Activated T-helper 2 cell treated with anti-CD3 and anti-CD28 coated beads, Interferon-gamma antibody, Interleukin-2, Interleukin-4, amounts not matched to agents 10 μg/mL and 5 μg/mL and 100 μg/mL, durations not matched to agents 14 hours and 24 hours and 36 hours (primary cell): ENCODE measurements at places on chromosomes 7 and 10. TPM values are rescaled to one million over a fixed set of nuclear protein-coding genes. Genes with fewer than 3 reads are reported as not detected.

DNA sequence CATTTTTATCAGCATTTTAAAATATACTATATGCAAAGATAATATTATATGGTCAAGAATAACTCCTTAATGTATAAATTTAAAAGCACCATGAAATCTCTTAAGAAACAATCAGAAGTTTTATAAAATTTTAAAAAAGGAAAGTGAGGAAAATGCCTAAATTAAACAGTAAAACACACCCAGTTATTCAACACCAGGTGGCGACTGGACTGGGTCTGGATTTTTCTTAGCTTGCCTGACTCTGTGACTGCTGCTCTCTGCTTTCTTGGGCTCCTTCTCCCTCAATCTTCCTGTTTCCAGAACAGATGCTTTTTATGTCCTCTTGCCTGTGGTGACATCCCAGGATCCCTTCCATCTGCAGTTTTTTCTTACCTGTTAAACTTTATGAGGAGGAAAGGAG is 200.3 kb downstream of the BICC1 start:
- no peaks in the 10 kb centered on the region for H3K4me1 ChIP-seq
- H3K36me3 ChIP-seq: no peaks in the 10 kb centered on the region
- H3K4me3 ChIP-seq: no peak overlapping the region

CPA4 gene
- total RNA-seq: not detected in 2 replicates

- H3K27me3 ChIP-seq: no peaks in the 10 kb centered on the region
- H3K36me3 ChIP-seq: peaks cover 42% of the 10 kb centered on the region
- peaks cover 3% of the 10 kb centered on the region for H3K4me1 ChIP-seq
- DNase-seq: no peak
- H3K27ac ChIP-seq: no peak overlapping the region
Observed at GRCh38 chr7:2210551-2211258, 22.0 kb downstream of the MAD1L1 start.

- no peak for DNase-seq
- H3K27ac ChIP-seq: no peak overlapping the region
- H3K4me3 ChIP-seq: no peak overlapping the region
- H3K27me3 ChIP-seq: no peaks in the 10 kb centered on the region
- no peaks in the 10 kb centered on the region for H3K36me3 ChIP-seq
- H3K4me1 ChIP-seq: no peaks in the 10 kb centered on the region
Observed at GRCh38 chr7:10205696-10206095, 768.0 kb upstream of the PHF14 start.

DNA sequence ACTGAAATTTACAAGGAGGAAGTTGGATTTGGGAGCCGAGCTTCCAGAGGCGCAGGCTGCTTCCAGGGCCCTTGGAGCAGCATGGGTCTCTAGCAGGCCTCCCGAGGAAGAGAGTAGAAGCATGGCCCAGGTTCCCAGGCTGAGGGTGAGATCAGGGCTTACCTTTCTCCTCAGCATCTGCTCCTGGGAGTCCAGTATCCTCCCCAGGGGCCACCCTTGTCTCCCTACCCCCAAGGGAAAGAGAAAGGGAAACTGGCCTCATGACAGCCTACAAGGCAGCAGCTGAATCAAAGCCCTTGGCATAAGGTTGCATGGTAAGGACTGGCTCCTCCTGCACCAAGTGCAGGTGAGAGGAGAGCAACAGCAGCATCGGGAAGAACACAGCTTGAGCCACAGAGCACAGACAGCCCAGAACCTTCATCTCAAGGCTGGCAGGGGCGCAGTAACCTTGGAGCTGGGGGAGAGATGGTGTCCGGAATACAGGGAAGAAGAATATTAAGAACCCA is 114.5 kb downstream of the MARCHF5 start:
- DNase-seq: no peak
- H3K4me3 ChIP-seq: no peak overlapping the region
- H3K36me3 ChIP-seq: no peaks in the 10 kb centered on the region

DNA sequence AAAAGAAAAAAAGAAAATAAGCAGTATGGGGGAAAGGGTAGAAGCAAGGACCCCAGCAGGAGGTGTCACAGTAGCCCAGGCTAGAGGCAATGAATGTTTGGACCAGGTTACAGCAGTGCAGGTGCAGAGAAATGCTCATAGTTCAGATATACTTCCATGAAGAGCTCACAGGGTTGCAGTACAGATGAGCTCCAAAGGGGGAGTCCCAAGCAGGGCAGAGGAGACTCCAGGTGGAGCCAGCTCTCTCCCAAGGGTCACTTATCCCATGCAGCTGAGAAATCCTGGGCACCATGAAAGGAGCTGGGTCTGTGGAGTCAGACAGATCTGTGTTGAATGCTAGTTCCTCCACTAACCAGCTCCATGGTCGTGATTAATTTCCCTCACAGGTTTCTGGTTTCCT is 174.9 kb downstream of the C7orf25 start:
- H3K4me1 ChIP-seq: no peaks in the 10 kb centered on the region
- H3K27ac ChIP-seq: no peak overlapping the region
- no peaks in the 10 kb centered on the region for H3K27me3 ChIP-seq
- no peak for DNase-seq
- H3K36me3 ChIP-seq: no peaks in the 10 kb centered on the region

- no peaks in the 10 kb centered on the region for H3K27me3 ChIP-seq
- no peaks in the 10 kb centered on the region for H3K36me3 ChIP-seq
- H3K4me1 ChIP-seq: no peaks in the 10 kb centered on the region
Observed at GRCh38 chr7:126718419-126718818, 534.3 kb downstream of the GRM8 start.

CWF19L1 gene
- 41.4 and 44.7 TPM in 2 replicates for total RNA-seq

AP5Z1 gene
- 41.5 and 45.9 TPM in 2 replicates for total RNA-seq

DNA sequence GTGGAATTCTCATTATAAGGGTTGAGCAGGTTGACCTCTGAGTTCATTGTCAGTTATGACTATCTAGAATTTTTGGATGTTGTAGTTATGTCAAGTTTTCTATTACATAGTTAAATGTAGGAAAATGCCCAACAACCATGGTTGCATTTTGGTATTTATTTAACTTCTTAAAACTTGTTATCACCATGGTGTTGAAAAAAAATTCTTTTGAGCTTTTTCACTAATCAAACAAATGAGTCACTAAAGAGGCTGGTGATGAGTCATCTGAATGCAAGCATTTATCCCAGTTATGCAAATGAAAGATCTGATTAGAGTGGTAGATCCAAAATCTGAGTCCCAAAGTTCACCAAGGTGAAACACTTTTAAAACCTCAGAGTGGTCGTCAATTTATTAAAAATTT is 624.7 kb upstream of the IGFBP3 start:
- H3K4me3 ChIP-seq: no peak overlapping the region
- H3K27me3 ChIP-seq: no peaks in the 10 kb centered on the region

DNA sequence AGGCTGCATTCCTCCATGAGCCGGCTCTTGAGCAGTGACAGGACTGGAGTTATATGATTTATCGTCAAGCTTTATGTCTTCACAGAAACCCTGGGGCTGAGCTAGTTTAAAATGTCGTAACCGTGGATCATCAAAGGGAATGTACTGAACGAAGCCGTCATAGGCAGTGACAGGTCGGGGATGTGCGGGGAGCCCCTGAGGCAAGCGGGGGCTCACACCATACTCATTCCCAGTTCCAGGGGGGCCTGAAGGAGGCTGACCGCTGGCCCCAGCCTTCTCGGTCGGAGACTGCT is 30.7 kb downstream of the JCAD start:
- H3K27ac ChIP-seq: no peak overlapping the region
- H3K36me3 ChIP-seq: peaks cover 39% of the 10 kb centered on the region
- H3K4me3 ChIP-seq: peak overlapping the region; percentile 97
- no peaks in the 10 kb centered on the region for H3K27me3 ChIP-seq
- H3K4me1 ChIP-seq: peaks cover 70% of the 10 kb centered on the region
- no peak for DNase-seq

ASIC3 gene
- total RNA-seq: 3.3 and 4.0 TPM in 2 replicates

GRCh38 chr10:130387936-130388580 is 251.9 kb downstream of the GLRX3 start:
- H3K4me3 ChIP-seq: no peak overlapping the region
- H3K27ac ChIP-seq: no peak overlapping the region
- no peaks in the 10 kb centered on the region for H3K36me3 ChIP-seq
- no peaks in the 10 kb centered on the region for H3K4me1 ChIP-seq

- no peak overlapping the region for H3K4me3 ChIP-seq
- H3K36me3 ChIP-seq: no peaks in the 10 kb centered on the region
- no peaks in the 10 kb centered on the region for H3K4me1 ChIP-seq
- no peak overlapping the region for H3K27ac ChIP-seq
- no peaks in the 10 kb centered on the region for H3K27me3 ChIP-seq
- DNase-seq: no peak
Observed at GRCh38 chr7:19920166-19920565, 146.7 kb upstream of the TMEM196 start.

KAT6B gene
- total RNA-seq: 24.2 and 26.6 TPM in 2 replicates

DNA sequence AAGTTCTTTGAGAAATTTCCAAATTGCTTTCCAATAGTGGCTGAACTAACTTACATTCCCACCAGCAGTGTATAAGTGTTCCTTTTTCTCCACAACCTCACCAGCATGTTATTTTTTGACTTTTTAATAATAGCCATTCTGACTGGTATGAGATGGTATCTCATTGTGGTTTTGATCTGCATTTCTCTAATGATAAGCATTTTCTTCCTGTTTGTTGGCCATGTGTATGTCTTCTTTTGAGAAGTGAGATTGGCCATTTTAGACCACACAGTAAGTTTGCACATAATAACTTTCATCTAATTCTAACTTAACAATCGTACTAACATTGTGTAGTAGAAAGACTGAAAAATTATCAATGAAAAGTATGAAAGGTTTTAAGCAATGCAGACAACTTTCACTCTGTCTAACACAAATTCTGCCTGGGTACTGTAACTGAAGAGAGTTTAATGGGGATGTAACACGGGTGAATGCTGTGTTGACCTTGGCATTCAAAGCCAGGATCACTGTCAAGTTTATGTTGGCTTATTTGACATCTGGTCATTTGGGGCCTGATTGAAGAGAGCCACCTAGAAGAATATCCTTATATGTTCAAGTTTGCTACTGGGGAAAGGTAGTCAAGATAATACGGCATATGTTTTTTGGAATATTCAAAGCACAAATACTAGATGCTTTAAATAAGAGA is 50.4 kb downstream of the FAM171A1 start:
- no peaks in the 10 kb centered on the region for H3K36me3 ChIP-seq
- peaks cover 10% of the 10 kb centered on the region for H3K27me3 ChIP-seq
- H3K4me1 ChIP-seq: peaks cover 4% of the 10 kb centered on the region

SUV39H2 gene
- total RNA-seq: 44.0 and 45.0 TPM in 2 replicates

GRCh38 chr10:78072504-78072903 is 38.8 kb downstream of the RPS24 start:
- no peaks in the 10 kb centered on the region for H3K4me1 ChIP-seq
- no peak overlapping the region for H3K4me3 ChIP-seq
- DNase-seq: no peak
- no peaks in the 10 kb centered on the region for H3K36me3 ChIP-seq

DNA sequence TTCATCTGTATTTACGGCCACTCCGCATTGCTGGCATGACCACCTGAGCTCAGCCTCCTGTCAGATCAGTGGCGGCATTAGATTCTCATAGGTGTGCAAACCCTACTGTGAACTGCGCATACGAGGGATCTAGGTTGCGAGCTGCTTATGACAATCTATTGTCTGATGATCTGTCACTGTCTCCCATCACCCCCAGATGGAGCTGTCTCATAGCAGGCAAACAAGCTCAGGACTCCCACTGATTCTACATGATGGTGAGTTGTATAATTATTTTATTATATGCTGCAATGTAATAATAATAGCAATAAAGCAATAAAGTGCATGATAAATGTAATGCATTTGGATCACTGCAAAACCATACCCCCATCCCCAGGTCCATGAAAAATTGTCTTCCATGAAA is 1172.9 kb upstream of the AUTS2 start:
- H3K36me3 ChIP-seq: peaks cover 3% of the 10 kb centered on the region
- no peaks in the 10 kb centered on the region for H3K27me3 ChIP-seq
- H3K27ac ChIP-seq: no peak overlapping the region
- H3K4me1 ChIP-seq: no peaks in the 10 kb centered on the region
- no peak for DNase-seq
- H3K4me3 ChIP-seq: no peak overlapping the region

PDK4 gene
- not detected in 2 replicates for total RNA-seq

DNA sequence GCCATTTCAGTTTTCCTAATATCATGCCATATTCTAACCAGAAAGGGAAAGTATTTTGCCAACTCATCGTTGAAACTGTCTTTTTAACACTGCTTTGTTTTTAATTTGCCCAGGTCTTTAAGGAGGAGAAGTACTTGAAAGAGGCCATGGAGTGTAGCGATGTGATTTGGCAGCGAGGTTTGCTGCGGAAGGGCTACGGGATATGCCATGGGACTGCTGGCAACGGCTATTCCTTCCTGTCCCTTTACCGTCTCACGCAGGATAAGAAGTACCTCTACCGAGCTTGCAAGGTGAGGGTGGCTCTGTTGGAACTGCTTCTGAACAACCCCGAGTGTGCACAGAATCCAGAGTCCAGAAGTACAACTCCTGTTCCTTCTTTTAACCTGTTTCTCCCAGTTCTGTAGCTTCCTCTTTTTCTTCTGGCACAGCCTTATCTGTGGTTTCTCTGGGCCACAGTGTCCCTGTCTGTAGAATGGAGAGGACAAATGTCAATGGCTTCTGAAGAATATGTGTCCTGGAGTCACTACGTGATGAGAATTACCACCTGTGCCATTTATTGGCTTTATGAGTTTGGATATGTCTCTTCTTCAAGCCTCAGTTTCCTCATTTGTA is 60.1 kb downstream of the LANCL2 start:
- no peak overlapping the region for H3K4me3 ChIP-seq
- H3K4me1 ChIP-seq: peaks cover 6% of the 10 kb centered on the region
- H3K27me3 ChIP-seq: no peaks in the 10 kb centered on the region
- H3K36me3 ChIP-seq: peaks cover 6% of the 10 kb centered on the region

DNA sequence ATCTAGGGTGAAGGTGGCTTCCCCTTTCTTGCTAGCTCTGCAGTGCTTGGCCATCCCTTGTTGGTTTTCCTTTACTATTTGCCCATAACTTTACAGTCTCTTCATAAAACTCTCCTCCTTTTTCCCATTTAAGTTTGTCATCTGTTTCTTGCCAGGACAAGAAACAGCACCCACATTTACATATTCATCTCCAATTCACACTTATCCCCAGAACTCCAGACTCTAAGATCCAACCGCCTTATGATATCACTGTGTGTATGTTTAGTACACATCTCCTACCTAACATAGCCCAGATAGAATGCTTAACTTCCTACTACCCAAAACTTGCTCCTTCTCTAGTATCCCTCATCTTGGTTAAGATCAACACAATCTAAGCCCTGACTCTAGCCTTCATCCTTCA is 622.2 kb downstream of the KCNMA1 start:
- DNase-seq: no peak
- no peak overlapping the region for H3K4me3 ChIP-seq
- no peaks in the 10 kb centered on the region for H3K27me3 ChIP-seq
- no peak overlapping the region for H3K27ac ChIP-seq
- H3K4me1 ChIP-seq: no peaks in the 10 kb centered on the region

- H3K4me3 ChIP-seq: no peak overlapping the region
- DNase-seq: no peak
- H3K4me1 ChIP-seq: peaks cover 10% of the 10 kb centered on the region
Observed at GRCh38 chr10:43845121-43845520, 196.4 kb upstream of the ZNF32 start.

GRCh38 chr10:120749856-120750566 is 101.2 kb upstream of the WDR11 start:
- H3K27ac ChIP-seq: no peak overlapping the region
- no peak for DNase-seq
- H3K4me1 ChIP-seq: no peaks in the 10 kb centered on the region

TUBB8 gene
- not detected in 2 replicates for total RNA-seq

- no peaks in the 10 kb centered on the region for H3K4me1 ChIP-seq
- H3K4me3 ChIP-seq: no peak overlapping the region
- H3K36me3 ChIP-seq: no peaks in the 10 kb centered on the region
Observed at GRCh38 chr10:10368951-10369576, 648.6 kb upstream of the CELF2 start.

GRCh38 chr10:109689785-109690184 is 233.5 kb downstream of the XPNPEP1 start:
- H3K4me1 ChIP-seq: no peaks in the 10 kb centered on the region
- no peak overlapping the region for H3K27ac ChIP-seq
- no peak overlapping the region for H3K4me3 ChIP-seq
